ENCODE measurements at places on chromosomes 4 and X.

DNA sequence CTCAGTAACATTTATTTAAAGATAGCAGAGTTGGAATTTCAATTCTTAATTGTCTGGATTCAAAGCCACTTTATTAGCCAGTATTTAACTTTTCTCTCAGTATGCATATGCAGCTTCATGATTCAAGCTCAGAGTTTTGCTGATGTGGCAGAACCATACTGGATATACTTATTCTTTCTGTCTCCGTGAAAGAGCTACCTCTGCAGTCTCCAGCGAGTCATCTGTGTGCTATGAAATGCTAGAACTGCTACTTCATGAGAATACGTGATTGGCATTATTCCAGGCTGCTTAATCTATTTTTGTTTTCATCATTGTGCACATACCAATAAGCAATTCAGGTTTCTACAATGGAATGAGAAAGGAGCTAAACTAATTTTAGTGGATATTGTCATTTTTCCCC lies 743.7 kb downstream of the C4orf33 start:
- no peak for DNase-seq

DNA sequence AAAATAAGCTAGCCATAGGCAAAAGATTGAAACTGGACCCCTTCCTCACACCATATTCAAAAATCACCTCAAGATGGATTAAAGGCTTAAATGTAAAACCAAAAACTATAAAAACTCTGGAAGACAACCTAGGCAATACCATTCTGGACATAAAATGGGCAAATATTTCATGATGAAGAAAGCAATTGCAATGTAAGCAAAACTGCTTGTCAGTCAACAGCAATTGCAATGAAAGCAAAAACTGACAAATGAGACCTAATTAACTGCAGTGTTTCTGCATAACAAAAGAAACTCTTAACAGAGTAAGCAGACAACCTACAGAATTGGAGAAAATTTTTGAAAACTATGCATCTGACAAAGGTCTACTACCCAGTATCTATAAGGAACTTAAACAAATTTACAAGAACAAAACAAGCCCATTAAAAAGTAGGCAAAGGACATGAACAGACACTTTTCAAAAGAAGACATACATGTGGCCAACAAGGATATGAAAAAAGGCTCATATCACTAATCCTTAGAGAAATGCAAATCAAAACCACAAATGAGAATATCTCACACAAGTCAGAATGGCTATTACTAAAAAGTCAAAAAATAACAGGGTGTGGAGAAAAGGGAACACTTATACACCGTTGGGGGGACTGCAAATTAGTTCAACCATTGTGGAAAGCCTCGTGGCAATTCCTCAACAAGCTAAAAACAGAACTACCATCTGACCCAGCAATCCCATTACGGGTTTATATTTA lies 46.7 kb downstream of the CFAP299 start:
- no peak for DNase-seq

DNA sequence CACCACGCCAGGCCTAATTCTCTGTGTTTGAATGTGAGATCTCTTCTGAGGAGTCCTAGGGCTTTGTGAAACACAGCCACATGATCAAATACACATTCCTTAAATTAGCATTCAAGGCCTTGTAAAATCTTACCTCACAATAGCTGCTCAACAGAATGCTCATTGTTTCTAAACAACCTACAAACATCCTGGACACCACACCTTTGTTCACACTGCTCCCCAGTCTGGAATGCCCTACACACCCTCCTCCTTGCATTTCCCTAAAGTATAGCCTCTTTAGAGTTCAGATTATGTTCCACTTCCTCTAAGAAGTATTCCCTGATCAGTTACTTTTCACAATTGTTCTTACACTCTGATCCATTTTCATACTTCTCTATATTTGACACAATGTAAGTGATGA lies 110.6 kb downstream of the AGTR2 start:
- no peak for DNase-seq

GRCh38 chrX:48784726-48785125 lies 1.7 kb upstream of the GATA1 start:
- DNase-seq, result no peak

DNA sequence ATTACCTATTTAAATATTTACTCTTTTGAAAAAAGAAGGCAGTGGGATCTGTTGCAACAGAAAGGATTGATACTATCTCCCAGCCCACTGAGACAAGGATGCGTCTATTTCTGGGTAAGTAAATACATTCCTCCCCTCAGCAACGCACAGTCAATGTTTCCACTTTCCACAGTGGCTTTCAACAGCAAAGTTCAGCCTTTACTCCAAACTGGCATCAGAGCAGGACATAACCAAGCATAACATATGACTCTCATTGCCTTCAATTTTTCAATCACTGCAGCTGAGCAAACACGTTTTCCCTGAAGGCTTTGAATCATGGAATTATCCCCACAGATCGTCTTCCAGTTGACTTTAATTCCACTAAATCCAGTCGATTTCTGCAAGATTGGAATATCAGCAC lies 160.3 kb upstream of the FRG1 start:
- DNase-seq, result no peak

GRCh38 chrX:10083809-10084208 lies 73.0 kb upstream of the CLCN4 start:
- DNase-seq, result no peak

GRCh38 chr4:92953462-92953861 lies 649.7 kb downstream of the GRID2 start:
- DNase-seq, result no peak

DNA sequence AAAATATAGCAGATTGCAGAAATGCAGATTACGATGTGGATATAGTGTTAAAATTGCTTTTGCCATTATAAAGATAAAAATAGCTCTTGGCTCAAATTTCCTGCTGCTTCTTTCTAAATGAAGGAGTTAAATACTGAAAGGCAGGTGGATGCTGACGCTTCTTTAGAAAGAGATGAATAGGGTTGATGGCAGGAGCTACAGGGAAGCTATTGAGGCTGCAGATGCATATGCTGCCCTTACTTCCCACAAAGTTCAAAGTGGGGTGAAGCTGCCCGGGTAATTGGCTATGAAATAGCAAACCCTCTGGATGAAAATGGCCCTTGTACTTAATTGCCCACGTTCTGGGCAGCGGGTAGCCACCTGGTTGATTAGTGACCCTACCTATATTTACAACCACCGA lies 379.5 kb downstream of the ZIC3 start:
- DNase-seq, result no peak

- DNase-seq, result no peak
Measured at GRCh38 chr4:70666369-70666768, at the start of gene JCHAIN. Gene JCHAIN (minus strand): TSS chr4:70666508. CDS start chr4:70666490, 18 bp downstream.

GRCh38 chr4:53694666-53695065 lies 103.4 kb upstream of the LNX1 start:
- no peak for DNase-seq

DNA sequence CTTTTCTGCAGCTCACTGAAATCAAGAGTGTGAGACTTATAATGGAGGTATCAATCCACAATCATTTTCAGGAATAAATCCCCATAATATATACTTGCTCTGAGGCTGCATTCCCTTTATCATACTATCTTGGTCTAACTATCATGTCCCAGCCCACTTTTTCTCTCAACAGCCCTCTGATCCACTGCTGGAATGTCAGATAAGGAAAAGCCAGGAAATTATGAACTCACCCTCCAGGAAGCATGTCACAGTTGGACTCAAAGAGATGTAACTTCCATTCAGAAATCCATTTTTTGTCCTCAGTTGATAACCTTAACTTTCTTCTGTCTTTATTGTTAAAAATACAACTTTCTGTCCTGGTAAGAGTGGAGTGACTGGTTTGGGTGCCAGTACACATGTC lies 144.9 kb downstream of the PCDH19 start:
- DNase-seq, result no peak

DNA sequence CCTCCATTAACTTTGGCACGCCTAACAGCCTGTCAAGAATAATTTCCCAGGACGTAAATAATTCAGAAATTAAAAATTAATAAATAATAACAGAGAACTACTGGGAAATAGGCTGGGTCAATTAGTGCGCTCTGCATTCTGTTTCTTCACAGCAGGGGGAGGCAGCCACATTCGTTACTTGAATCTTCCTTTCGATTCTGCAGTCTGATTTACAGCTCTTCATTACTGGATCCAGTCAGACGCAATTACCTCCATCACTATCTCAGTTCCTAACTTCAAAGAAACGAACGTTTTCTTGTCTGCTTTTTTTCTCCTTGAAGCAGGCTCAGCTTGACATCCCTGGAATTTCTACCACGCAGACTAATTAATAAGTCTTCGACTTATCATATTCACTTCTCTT lies 9.0 kb upstream of the RPL34 start:
- DNase-seq, result no peak

DNA sequence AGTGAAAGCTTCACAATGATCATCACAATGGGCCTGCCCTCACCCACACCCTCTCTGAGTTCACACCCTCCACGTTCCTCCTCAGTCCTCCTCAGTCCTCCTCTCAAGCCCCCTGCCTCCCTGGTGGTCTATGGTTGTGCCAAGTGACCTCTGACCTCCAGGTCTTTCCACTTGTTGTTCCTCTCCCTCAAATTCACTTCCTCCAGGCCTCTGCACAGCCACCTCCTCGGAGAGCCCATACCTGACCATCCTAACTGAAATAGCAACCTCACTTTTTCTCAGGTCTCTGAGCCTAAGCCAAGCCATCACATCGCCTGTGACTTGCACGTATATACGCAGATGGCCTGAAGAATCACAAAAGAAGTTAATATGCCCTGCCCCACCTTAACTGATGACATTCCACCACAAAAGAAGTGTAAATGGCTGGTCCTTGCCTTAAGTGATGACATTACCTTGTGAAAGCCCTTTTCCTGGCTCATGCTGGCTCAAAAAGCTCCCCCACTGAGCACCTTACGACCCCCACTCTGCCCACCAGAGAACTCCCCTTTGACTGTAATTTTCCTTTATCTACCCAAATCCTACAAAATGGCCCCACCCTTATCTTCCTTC lies 293.4 kb upstream of the TENM3 start:
- no peak for DNase-seq

GRCh38 chr4:77360451-77360850 lies 203.4 kb downstream of the CCNG2 start:
- DNase-seq, result no peak

DNA sequence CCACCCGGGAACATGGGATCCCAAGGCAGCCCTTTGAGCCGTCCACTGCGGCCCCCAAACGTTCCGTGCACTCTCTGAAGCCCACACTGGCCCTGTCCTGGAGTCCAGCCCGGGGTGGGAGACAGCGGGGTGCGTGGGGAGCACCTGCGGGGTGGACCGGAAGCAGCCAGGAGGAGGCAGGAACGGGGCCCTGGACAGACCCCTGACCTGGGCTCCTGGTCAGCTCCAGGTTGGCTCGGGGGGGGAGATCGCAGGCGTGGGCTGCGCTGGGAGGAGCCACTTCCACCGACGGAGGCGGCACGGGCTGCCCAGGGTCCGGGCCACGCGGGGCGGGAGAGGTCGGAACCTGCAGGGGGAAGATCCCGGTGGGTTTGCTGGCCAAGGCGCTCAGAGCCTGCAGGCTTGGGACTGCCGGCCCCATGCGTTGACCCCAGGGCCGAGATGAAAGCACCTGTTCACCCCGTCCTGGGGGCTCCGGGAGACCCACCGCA lies 5.7 kb upstream of the PLCXD1 start:
- no peak for DNase-seq

GRCh38 chr4:4852591-4853362 lies 6.7 kb upstream of the MSX1 start:
- no peak for DNase-seq

DNA sequence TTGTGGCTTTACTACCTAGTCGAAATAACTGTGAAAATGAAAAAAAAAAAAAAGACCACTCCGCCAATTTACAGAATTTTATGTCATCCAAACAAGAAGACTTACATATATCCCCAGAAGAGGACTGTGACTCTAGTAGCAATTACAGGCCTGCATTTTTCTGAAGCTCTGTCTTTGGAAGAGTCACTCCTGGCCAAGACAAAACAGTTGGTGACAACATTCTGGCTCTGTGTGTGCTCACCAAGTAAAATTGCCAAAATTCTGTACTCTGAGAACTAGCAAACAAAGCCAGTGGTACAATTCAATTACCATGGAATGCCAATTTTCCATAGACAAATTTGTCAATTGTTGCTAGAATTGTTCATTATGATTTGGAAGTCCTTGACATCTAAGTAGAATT lies 311.1 kb downstream of the PDGFC start:
- DNase-seq, result no peak

DNA sequence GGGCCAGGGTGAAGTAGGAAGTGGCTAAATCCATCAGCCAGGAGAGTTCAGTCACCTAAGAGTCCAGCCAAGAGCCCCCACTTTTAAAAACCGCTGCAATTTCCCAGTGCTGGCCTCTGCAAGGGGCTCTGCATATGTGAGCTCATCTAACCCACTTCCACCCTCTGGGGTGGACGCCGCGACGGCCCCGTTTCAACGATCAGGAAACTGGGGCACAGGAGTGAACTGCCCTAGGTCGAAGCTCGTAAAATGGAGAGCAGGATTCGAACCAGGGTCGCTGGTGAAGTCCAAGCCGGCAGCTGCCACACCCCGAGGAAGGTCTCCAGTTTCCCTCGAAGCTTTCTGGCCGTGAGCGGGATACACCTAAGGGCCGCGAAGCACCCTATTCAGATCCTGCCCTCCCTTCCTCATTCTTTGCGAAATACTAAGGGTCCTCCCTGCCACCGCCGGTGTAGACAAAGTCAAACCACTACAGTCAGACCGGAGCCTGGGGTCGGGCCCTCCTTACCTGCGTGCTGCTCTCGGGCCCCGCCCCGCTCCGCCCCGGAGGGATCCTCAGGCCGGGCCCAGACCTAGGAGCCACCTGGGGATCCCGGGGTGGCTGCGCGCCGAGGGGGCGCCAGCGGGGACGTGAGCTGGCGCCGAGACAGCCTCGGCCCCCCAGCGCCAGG lies 446 bp downstream of the EVC2 start:
- no peak for DNase-seq

DNA sequence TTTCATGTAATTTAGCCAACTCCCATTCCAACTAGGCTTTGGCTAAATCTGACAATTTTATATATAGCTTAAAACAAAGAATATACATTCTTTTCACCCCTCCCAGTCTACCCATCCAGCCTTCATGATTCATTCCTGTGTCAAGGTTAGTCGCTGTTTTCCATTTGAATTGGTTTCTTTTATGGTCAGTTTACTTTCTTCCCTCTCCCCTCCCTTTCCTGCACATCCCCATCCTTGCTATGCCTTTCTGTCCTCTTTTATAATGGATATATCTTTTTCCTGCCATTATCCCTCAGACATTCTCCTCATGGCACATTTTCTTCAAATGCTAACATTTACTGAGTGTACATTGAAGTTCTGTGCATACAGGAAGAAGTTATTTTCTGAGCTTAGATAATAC lies 4.7 kb downstream of the ZXDB start:
- DNase-seq, result no peak

- DNase-seq, result no peak
Measured at GRCh38 chr4:2141022-2141761, 82.1 kb downstream of the NAT8L start.

- DNase-seq, result no peak
Measured at GRCh38 chr4:85720735-85721134, 245.8 kb downstream of the ARHGAP24 start.

- no peak for DNase-seq
Measured at GRCh38 chr4:61485056-61485455, 284.9 kb downstream of the ADGRL3 start.

All from stimulated activated CD8-positive, alpha-beta memory T cell treated with anti-CD3 and anti-CD28 coated beads, Interleukin-15, amount 100 ng/mL, for 48 hours (primary cell).